ENCODE measurements at places on chromosomes 7 and 10.
A peak's percentile ranks its signal among the peaks of the same experiment; 100 is the strongest.

GRCh38 chr7:104978460-104978859 is 35.5 kb upstream of the KMT2E start:
- DNase-seq: no peak

- DNase-seq: no peak
Measured at GRCh38 chr7:42219447-42219846, 17.6 kb downstream of the GLI3 start.

DNA sequence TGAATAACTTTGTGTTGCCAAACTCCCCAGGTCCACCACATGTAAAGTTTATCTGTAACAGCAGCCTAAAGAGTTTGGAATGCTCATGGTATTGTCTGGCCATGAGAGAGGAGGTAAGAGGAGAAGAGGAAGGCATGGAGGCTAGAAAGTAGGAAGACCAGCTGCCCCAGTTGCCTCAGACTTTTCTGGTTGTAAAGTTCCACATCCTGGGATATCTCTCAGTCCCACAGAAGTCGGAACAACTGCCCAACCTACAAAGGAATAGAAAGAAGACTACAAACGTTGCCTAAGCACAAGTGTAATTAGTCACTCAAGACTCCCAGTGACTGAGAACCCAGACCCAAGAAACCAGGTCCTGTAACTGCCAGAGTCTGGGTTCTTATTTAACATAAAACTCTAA is 47.3 kb downstream of the CREB3L2 start:
- no peak for DNase-seq

- no peak for DNase-seq
Measured at GRCh38 chr7:16758631-16759611, 5.4 kb downstream of the TSPAN13 start.

GRCh38 chr7:105448181-105448580 is 59.5 kb upstream of the SRPK2 start:
- no peak for DNase-seq

GRCh38 chr10:60572511-60573194 is 183.0 kb upstream of the ANK3 start:
- peak; percentile 44 for DNase-seq

DNA sequence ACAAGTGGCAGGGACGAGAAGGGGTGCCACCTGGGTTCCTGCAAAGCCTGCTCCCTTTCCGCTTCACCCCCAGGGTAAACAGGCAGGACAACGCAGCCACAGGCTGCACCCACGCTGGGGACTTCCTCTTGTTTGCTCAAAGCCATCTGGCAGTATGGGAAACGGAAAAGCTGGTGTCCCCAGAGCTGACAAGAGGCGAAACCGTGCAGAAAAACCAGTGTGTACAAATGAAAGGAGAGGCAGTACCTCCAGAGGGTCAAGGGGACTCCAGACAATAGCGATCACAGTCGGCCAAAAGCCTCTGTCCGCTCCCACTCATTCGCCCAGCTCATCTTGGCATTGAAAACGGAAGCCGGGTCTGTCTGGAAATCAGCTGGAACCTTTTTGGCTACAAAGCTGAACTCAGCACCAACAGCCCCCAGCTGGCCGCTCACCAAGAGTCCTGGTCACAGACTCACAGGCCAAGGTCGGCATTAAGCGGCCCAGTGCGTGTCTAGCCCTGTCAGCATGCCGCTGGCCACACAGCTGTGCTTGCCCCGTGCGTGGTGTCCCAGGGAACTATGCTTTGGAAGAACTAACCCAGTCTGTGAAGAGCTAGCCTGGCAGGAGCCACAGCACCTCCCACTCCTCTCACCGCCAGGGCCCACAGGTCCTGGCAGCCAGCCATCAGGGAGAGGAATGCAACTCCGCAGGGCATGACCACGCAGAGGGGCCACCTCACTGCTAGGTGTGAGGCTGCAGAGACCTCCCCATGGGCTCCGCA is 10.4 kb downstream of the TNS3 start:
- peak; percentile 52 for DNase-seq

GRCh38 chr7:36979810-36980248 is 255.5 kb upstream of the AOAH start:
- no peak for DNase-seq

DNA sequence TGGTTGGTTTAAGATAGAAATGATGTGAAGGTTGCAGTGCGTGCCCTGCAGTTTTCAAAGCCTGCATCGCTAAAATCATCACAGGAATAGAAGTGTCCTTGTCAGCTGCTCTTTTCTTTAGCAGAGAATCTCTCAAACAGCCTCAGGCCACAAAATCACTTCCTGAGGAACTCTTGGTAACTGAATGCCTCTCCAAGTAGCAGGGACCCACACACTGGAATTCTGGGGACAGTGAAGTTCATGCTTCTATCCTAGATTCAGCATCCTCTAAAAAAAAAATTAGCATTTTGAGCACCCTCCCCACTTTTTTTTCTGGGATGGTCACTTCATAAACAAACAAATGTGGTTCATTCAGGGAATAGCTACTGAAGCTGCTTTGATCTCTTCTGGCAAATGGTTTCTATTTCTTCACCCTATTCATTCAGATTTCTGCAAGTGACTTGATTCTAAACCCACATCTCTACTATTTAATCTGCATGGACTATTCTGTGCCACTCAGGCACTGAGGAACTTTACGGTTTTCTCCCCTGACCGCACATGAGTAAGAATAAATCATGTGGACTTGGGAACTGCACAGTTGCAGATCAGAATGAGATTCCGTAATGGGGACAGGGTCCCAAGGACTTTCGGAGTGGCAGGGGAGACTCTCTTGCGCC is 306.9 kb downstream of the FRMD4A start:
- no peak for DNase-seq

DNA sequence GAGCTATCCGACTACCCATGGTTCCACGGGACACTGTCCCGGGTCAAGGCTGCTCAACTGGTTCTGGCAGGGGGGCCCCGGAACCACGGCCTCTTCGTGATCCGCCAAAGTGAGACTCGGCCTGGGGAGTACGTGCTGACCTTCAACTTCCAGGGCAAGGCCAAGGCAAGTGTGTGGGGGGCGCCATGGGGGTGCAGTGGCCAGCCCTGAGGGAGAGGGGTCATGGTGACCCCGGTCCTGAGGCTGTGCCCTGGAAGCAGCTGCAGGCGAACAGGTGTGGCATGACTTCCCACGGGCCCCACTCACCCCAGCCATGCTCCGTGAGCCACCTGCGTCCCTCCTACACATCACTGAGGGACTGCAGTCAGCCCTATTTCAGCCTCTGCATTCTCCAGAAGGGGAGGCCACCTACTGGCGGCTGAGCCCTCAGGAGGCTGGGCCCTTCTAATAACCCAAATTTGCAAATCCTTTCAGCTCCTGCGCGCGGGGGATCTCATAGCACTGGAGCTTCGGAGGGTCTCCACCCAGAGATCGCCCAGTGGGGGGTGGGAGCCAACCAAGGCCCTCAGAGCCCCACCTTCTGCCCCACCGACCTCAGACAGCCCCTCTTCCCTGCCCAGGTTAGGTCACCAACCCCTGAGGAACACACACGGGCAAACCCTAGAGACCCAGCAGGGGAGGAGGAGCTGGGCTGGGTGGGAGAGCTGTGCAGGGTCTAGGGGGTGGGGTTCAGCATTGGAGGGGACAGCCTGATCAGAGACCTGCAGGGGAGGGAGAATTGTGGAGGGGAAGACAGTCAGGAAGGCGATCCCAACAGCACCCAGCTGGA is 30.8 kb downstream of the SH2B2 start:
- DNase-seq: no peak

DNA sequence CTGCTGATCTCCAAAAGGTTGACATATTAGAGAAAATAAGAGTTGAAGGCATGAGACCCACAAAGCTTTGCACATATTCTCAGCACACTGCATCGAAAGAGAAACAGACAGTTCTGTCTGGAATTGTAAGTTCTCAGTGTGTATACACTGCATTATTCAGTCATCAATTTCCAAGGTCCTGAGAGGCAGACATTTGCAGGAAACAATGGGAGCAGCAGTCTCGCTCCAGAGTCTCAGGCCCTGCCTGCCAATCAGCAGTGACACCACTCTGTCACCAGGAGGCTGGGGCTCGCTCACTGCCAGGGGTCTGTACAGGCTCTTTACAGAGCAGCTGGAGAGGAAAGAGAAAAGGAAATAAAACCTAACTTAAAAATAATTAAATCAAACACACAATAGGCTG is 36.3 kb downstream of the JAZF1 start:
- peak; percentile 27 for DNase-seq

GRCh38 chr7:120760851-120761250 is 97.1 kb downstream of the TSPAN12 start:
- no peak for DNase-seq

DNA sequence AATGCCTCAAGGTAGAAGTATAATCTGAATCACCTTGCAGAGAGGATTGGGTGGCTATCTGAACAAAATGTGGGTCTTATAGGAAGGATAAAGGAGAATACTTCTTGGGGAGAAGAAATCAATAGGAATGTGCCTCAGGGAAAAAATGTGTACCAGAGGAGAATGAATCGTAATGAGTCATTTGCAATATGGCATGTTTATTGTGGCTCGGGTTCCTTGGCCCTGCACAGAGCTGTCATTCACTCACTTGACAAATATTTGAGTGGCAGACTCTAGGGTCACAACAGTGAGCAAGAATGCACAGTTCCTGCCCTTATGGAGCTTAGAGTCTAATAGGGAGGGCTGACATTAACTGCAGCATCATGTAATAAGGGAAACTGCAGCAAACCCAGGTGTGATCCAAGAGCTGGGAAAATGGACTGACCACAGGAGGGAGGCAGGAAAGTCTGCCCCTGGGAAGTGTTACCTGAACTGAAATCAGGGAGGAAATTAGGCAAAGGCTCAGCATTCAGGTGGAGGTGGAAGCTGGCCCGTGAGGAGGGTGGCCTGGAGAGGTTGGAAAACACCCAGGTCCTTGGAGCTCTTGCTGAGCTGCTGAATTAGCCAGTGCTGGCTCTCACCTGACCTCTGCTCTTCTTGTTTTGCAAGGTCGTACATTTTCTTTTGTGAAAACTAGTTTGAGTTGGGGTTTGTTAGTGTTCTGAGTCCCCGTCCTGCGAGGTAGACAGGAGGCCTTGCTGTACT is 203.9 kb downstream of the FRMD4A start:
- DNase-seq: no peak

GRCh38 chr7:138880881-138881578 is 83.0 kb upstream of the ATP6V0A4 start:
- no peak for DNase-seq

DNA sequence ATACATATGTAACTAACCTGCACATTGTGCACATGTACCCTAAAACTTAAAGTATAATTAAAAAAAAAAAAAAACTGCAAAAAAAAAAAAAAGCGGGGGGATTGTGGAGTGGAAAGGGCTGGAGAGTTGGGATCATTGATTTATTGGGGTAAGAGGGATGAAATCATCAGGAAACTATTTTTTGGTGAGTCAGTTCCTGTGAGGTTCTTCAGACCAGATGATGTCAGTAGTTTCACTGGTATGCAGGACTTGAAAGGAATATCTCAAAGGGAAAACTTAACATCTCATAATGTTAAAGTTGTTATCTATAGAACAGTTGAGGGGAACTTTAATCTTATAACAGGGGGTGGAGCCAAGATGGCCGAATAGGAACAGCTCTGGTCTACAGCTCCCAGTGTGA is 32.6 kb upstream of the TECTB start:
- no peak for DNase-seq

DNA sequence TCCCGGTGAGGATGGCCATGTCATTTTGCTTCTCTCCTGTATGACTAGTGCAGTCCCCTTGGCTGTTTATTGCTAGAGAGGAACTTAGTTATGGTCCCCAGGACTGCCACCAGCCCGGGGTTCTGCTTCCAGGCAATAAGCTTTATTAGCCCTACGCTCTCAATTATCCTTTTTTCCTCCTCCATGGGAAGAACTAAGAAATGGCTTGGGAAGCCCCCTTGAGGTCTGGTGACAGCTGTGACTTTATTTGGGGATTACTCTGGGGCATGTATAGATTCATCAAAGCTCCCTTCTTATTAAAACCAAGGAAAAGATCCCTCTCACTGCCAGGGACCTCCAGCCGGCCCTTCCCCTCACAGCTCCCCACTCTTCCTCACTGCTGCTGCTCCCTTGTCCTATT is 155.2 kb upstream of the INSYN2A start:
- no peak for DNase-seq

DNA sequence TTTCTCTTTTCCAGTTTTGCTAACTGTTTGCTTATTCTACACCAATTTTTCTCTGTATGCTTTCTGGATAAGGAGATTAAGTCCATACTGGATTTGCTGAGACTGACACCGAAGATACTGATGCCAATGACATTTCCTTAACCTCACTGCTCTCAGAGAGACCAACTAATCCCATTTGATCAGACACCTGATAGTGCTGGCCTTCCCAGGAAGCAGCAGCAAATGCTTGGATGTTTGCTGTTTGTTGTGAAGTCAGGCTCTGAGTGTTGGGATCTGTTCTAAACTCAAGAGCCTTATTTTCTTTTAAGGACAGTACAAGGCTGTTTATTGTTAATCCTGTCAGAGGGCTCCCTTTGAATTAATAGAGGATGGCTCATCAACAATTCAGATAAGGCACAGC is 143.3 kb downstream of the ANK3 start:
- no peak for DNase-seq

- peak; percentile 30 for DNase-seq
Measured at GRCh38 chr7:155861480-155861868, 49.2 kb upstream of the SHH start.

DNA sequence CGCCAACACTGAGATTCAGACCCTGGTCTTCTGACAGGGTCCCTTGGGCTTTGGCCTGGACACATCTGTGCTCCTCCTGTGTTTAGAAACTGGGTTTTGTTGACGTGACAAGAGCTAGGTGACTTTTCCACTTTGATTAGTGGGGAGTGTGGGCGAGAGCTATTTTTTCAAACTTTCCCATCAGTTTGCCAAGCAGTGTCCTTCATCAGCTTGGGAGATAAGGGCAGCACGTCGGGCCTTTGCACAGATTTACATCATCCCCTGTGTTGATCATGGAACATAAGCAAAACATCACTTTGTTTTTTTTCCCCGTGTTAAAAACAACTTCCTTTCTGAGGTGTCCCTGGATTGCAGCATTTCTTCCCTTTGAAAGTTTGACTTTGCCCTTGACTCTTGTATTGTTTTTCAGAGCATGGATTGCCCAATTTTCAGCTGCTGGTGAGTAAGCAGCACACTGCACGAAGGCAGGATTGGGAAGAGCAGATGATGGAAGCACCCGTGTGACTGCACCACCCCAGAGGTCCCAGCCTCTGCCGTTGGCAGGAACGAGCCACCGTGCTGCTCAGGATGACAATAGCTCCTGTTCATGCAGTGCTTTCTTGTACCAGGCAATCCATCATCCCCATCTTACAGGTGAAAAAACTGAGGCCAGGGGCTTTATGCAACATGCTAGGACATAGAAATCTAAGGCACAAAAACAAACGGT is 6.4 kb upstream of the IGFBP1 start:
- no peak for DNase-seq

- DNase-seq: no peak
Measured at GRCh38 chr10:28903063-28903462, 225.7 kb downstream of the BAMBI start.

- DNase-seq: no peak
Measured at GRCh38 chr7:115561335-115562110, 469.0 kb downstream of the TFEC start.

- no peak for DNase-seq
Measured at GRCh38 chr7:6637544-6638229, 569 bp downstream of the ZNF316 start.
